ENCODE measurements at places on chromosomes 7 and 10.

- no peak for DNase-seq
Measured at GRCh38 chr7:36653008-36653662, 71.2 kb downstream of the AOAH start.

DNA sequence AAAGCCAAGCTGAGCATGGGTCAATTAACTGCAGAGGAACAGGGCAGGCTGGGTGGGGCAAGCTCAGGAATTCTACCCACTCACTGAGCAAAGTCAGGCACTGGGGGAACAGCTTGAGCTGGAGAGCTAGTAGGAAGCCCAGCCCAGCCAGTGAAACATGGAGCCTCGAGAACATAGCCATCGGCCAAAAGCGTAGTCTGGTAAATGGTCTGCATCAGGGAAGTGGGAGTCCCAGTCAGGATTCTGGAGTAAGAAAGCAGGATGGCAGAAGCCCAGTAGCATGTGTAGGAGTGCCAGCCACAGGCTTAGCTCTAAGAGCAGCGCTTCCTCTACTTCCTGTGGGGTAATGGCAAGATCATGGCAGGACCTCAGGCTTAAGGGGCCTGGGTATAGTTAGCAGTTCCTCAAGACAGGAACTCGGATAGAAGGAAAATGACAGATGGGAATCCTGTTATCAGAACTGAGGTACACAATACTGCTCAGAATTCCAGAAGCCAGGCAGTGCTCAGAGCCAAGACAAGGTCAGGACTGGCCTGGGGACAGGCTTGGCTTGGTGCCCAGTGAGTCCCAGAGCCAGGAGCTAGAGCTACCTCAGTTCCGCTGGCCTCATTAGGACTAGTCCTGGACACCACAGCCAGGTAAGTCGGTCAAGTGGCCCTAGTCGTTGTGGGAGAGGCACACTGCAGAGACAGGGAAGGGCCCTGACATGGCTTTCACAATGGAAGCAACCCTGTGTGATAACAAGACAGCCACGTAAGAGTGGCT lies 65.4 kb upstream of the MXI1 start:
- no peak for DNase-seq

- no peak for DNase-seq
Measured at GRCh38 chr7:155948423-155948822, 136.2 kb upstream of the SHH start.

DNA sequence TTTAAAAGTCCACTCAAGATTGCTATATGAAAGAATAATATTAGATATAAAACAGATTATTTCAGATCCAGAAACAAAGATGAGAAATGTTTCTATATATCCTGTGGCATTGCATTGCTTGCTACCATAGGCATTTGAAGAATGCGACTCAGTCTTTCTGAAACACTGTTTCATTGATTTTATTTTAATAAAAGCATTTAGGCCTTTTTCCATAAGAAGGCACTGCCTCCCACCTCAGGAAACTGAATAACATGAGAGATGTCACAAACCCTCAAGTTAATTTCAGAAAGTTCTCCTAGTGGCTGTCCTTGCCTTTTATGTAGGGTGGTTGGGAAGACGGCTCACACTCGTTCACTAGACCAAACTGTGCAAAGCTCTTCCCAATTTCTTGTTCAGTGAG lies 23.3 kb downstream of the PRPS1L1 start:
- DNase-seq: no peak

DNA sequence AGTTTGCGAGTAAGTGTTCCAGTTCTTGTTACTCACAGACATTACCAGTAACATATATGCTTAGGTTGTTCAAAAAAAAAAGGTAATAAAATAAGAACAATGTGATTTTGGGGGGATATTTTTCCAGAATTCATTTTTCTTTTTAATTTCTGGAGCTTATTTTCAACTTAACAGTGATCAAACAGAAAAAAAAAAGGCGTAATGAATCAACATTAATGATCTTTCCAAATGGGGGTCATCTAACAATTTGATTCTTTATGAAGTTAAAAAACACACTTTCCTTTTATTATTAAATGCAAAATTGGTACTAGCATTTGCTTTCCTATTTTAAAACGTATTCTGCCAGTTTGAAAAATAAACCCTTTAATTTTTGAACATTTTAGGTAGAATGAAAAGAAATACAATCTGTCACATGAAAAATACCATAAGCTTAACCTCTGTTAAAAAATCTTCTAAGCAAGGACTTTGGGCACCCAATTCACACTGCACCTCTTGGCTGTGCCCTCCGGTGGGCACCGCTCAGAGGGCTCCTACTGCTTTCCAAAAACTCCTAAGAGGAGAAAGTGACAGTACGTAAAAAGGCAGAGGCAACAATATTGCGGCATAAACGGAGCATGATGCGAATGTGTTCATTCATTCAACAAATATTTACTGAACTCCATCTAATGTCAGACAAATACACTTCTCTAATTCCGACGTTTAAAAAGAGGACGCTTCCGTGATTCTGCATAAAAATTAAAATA lies 32.6 kb downstream of the CNPY1 start:
- no peak for DNase-seq

DNA sequence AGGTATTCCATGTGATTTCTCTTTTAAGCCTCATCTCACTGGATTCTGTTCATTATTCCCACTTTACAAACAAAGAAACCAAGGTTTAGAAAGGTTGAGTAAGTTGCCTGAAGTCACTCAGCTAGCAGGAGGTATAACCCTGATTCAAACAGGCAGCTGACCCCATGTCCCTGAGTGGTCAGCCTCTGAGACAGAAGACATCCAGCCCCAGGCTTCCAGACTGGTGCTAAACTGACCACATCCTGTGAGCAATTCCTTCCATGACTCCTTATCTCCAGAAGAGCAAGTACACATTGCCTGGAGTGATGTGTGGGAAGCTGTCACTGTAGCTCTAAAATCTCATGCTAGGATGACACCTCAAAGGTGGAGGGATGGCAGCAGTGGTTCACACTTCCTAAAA lies 3.7 kb downstream of the PLPP4 start:
- no peak for DNase-seq

GRCh38 chr7:107234436-107234835 lies 65.6 kb downstream of the HBP1 start:
- DNase-seq: no peak

GRCh38 chr10:49212076-49212475 lies 23.9 kb upstream of the TMEM273 start:
- DNase-seq: no peak

GRCh38 chr10:100827819-100828737 lies 82.7 kb downstream of the PAX2 start:
- no peak for DNase-seq

DNA sequence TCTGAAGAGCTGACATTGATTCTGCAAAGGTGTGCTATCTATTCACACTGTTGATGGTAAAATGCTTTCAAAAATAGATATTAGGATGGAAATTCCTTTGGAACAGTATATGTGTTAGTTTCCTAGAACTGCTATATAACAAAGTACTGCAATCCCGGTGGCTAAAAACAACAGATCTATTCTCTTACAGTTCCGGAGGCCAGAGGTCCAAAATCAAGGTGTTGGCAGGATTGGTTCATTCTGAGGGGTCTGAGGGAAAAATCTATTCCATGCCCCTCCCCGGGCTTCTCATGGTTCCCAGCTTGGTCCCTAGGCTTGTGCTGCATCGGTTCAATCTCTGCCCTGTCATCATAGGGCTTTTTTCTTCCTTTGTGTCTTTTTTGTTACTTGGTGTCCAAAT lies 79.9 kb downstream of the ADD3 start:
- DNase-seq: no peak

DNA sequence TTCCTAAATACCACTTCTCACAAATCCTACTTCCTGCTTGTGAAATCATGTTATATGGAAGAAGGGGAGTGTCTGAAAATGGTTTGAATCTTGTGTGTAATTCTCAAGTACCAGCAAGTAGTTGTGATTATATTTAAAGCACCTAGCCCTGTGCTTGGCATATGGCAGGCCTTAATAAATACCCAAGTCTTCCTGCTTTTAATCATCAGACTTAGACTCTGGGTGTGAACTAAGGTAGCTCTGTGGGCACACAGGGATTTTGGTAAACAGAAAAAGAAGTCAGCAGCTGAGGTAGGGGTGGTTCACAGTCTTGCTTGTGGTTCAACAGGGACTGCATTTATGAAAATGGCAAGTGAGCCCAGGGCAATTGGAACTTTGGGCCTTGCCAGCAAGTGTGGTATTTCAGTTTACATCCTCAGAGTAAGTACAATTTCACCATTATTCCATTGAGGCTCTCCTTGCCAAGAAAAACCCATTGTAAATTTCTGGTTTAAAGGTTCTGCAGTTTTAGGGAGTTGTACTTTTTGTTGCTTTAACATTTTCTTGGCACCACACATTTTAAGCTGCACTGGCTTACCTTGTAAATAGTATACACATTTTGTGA lies 215.5 kb downstream of the AUTS2 start:
- DNase-seq: no peak

- DNase-seq: no peak
Measured at GRCh38 chr7:70474639-70475234, 657.2 kb upstream of the GALNT17 start.

GRCh38 chr10:113616244-113617074 lies 47.4 kb downstream of the NRAP start:
- no peak for DNase-seq

DNA sequence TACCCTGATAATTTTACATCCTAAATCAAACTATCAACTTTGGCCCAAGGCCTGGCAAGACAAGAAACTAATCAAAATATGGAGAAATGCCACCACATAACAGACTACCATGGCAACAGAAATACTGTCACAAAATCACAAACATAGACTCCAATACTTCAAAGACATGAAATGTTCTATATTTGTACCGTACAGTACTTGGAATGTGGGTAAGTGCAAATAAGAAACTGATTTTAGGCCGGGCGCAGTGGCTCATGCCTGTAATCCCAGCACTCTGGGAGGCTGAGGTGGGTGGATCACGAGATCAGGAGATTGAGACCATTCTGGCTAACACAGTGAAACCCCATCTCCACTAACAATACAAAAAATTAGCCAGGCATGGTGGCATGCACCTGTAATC lies 9.2 kb downstream of the TNPO3 start:
- no peak for DNase-seq

DNA sequence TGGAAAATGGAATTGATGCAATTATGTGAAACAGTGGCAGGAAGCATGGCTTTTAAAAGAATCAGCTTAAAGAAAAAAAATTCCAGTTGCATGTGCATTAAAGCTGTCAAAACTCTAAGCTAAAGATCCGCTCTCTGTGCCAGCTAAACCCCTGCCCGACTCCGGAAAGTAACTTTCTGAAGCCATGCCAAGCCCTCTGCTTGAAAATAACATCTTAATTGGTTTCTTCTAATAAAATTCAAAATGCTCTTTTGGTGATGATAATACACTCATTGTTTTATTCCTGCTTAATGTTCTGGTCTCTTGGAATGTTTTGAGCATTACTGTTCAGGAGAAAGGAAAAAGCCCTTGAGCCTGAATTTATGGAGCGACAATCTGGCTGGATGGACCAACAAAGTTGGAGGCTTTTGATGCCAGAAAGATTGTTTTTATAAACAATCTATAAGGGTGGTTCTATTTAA lies 11.7 kb downstream of the SEMA3C start:
- DNase-seq: no peak

DNA sequence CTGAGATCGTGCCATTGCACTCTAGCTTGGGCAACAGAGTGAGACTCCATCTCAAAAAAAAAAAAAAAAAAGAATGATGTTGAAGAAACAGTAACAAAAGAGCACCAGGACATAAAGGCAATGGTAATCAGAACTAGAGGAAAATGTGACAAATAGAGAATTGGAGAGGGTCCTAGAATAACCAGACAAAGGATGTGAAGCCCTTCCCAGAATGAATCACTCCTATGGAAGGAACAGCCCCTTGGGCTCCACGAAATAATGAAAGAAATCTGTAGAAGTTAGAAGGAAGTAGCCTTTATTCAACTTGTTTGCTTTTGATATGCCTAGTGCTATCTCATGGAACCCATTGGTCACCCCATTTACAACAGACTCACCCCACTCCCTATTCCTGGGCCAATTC lies 169.2 kb downstream of the SUGCT start:
- DNase-seq: no peak

DNA sequence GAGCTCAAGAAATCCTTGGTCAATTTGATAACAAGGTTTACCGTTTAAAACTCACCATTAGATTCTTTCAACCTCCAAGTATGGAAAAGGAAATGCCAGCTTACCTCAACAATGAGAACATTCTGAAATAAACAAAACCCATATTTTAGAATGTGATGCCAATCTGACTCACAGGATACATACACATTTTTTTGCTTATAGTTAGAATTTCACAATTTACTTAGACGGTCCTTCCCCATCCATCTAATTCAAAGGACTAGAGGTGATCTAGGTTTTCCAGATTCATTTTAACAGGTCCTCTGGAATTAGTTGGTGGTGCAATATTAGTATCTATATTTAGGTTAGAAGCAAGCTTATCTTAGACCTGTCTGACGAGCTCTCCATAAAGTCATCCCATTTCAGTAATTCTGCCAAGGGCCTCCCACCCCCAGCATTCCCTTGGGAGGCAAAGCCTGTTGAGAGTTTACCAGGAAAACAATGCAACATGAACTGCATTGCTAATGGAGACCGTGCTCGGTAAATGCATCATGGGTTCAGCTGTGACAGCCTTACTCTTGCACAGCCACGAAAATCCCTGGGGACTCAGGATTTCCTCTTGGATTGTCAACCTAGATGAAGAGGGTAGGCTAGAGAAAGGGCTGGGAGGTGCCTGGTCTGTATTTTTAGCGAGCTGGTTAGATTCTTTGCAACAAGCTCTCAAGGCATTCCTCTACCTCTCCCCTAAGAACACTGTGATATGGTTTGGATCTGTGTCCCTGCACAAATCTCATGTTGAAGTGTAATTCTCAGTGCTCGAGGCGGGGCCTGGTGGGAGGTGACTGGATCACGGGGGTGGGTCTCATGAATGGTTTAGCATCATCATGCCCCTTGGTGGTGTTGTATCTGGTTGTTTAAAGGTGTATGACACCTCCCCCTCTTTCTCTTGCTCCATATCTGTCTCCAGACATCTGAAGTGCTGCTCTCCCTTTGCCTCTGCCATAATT lies 93.8 kb downstream of the PRTFDC1 start:
- DNase-seq: no peak

DNA sequence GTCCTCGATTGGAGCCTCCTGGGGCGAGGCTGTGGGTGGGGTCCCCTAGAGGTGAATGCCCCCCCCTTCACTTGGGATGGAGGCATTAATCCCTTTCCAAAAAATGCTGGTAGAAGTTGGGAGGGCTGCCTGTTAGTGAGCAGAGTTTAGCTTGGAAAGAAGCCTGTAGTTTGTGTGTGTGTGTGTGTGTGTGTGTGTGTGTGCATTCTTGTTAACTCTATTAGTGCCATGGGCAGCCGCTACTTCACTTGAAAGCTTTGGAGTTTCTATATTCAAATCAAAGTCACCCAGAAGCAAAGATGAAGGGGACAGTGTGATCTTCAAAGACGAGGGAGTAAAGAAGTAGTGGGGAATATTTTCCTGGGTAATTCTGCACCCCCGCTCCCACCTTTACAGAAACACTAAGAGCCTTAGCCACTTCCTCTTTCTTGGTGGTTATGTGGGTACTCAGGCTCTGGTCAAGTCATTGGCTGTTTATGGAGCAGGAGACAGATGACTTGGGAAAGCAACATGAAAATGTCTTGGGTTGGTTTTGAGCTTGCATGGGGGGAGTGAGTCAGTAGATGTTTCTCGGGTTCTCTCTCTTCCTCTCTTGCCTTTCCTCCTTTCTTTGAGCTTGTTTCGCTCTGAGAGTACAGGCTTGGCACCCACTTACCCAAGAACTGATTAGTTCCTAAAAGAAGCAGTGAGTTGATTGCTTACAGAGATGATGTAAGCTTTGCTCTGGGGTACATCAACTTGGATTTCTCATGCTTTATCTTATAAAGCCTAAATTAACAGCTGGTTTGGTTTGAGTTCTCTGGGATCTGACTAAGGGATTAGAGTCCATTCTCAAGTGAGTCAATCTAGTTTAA lies 35.9 kb downstream of the TCF7L2 start:
- no peak for DNase-seq

GRCh38 chr10:16606421-16606820 lies 84.7 kb upstream of the C1QL3 start:
- no peak for DNase-seq

All from cortex of kidney (tissue), 1 donor.